Transverse colon (tissue), 4 donors: ENCODE measurements at places on chromosomes 16 and 17. TPM values are rescaled to one million over a fixed set of nuclear protein-coding genes. Genes with fewer than 3 reads are reported as not detected.

EPOP gene
- 0.14 TPM for total RNA-seq

CBX4 gene
- total RNA-seq = 25.1 TPM

IRX3 gene
- 0.16 TPM for total RNA-seq

TM4SF5 gene
- total RNA-seq = 5.2 TPM

PIK3R5 gene
- total RNA-seq = 8.3 TPM

DNA sequence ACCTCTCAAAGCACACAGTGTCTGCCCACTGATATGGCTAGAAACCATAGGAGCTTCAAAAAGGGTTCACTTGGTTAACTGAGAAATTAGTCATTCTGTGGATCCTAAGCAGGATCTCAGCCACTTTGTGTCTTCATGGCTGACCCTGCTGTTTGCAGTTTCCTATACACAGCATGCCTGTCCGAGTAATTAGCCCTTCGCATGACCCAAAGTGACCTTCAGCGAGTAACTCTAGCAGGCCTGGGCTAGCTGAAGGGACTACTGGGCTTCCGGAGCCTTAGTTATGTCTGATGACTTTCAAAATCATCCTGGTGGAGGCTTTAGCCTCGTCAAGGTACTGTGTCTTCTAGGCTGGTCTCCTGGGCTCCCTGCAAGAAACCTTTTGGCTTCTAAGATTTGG, 28.9 kb upstream of the FBXW10B start:
- DNase-seq = no peak
- H3K27me3 ChIP-seq = no peaks in the 10 kb centered on the region
- H3K4me3 ChIP-seq = no peak overlapping the region
- H3K36me3 ChIP-seq = no peaks in the 10 kb centered on the region
- H3K4me1 ChIP-seq = peaks cover 28% of the 10 kb centered on the region

GRCh38 chr16:82004601-82005000, 6.7 kb downstream of the SDR42E1 start:
- no peaks in the 10 kb centered on the region for H3K27me3 ChIP-seq
- H3K4me1 ChIP-seq = no peaks in the 10 kb centered on the region
- H3K4me3 ChIP-seq = no peak overlapping the region

- H3K27me3 ChIP-seq = no peaks in the 10 kb centered on the region
- no peak overlapping the region for H3K4me3 ChIP-seq
- H3K27ac ChIP-seq = peak overlapping the region; percentile 34
- no peaks in the 10 kb centered on the region for H3K36me3 ChIP-seq
- H3K4me1 ChIP-seq = peaks cover 17% of the 10 kb centered on the region
Measured at GRCh38 chr16:56747486-56748045, 17.6 kb downstream of the NUP93 start.

DNA sequence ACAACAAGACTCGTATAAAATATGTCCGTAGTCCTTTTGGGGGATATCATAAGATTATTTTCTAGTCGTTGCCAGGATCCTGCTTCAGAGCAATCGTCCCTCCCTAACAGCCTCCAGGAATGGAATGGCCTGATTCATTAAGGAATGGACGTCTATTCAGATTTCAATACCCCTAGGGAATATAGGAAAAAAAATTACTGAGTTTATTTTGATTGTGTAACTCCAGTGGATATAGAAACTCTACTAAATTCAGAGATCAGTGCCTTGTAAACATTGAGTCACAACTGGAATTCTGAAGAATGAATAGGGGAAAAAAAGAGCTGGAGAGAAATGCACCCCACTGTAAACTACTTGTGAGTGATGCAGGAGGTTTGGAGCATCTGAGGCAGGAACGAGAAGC, 1171.5 kb upstream of the GOT2 start:
- no peak overlapping the region for H3K4me3 ChIP-seq
- DNase-seq = no peak
- H3K36me3 ChIP-seq = no peaks in the 10 kb centered on the region
- no peaks in the 10 kb centered on the region for H3K27me3 ChIP-seq

DNA sequence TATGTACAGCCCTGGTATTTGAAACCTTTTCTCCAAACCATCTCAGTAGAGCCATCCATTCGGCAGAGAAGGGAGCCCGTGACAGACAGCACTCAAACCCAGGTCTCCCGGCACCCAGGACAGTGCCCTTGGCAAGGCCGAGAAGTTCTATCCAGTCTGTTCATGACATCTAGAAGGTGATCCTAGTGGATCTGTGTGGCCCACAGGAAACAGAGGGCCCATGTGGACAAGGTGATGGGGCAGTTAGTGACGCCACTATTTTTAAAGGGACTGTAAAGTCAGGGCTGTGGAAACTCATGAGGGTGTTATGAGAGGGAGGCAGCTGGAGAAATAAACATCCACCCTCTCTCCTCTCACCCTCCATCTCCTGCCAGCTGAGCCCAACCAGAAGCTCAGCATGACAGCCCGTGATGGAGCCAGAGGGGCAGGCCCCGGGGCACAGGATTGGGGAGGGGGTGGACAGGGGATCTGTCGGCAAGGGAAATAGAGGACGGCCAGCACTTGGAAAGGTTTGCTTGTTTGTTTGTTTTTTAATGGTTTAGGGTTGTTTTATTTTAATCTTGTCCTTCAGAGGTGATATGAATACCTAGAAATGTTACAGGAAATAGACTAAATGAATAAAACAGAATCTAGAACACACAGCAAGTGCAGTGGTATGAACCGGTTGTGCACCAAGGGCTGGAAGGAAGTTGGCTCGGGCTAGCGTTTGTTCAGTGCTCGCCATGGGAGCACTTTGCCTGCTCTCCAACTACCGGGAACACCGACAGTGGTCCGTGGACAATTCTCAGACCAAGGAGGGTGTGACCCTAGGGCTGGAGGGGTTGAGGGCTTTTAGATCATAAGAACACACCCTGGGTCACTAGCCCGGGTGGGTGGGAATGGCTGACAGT, 17.1 kb downstream of the MYLK3 start:
- no peak overlapping the region for H3K27ac ChIP-seq
- H3K4me3 ChIP-seq = no peak overlapping the region
- no peak for DNase-seq
- no peaks in the 10 kb centered on the region for H3K27me3 ChIP-seq

GRCh38 chr16:57022445-57022844, 33.1 kb downstream of the NLRC5 start:
- H3K27ac ChIP-seq = no peak overlapping the region
- H3K4me1 ChIP-seq = no peaks in the 10 kb centered on the region
- H3K36me3 ChIP-seq = no peaks in the 10 kb centered on the region
